A172 (cell line): ENCODE measurements at places on chromosomes 11 and 22. TPM values are rescaled to one million over a fixed set of nuclear protein-coding genes. Genes with fewer than 3 reads are reported as not detected.
A peak's percentile ranks its signal among the peaks of the same experiment; 100 is the strongest.

GRCh38 chr11:42524534-42525227, 787.1 kb upstream of the API5 start:
- peak; percentile 18 for DNase-seq

GRCh38 chr11:45717526-45717925, 52.1 kb upstream of the CHST1 start:
- DNase-seq: no peak

GRCh38 chr11:130449996-130450769, 1.7 kb downstream of the ADAMTS15 start:
- DNase-seq: no peak

GRCh38 chr11:13929395-13929891, 33.1 kb upstream of the SPON1 start:
- no peak for DNase-seq

GRCh38 chr11:132604431-132604830, 927.9 kb downstream of the OPCML start:
- peak; percentile 76 for DNase-seq

DNA sequence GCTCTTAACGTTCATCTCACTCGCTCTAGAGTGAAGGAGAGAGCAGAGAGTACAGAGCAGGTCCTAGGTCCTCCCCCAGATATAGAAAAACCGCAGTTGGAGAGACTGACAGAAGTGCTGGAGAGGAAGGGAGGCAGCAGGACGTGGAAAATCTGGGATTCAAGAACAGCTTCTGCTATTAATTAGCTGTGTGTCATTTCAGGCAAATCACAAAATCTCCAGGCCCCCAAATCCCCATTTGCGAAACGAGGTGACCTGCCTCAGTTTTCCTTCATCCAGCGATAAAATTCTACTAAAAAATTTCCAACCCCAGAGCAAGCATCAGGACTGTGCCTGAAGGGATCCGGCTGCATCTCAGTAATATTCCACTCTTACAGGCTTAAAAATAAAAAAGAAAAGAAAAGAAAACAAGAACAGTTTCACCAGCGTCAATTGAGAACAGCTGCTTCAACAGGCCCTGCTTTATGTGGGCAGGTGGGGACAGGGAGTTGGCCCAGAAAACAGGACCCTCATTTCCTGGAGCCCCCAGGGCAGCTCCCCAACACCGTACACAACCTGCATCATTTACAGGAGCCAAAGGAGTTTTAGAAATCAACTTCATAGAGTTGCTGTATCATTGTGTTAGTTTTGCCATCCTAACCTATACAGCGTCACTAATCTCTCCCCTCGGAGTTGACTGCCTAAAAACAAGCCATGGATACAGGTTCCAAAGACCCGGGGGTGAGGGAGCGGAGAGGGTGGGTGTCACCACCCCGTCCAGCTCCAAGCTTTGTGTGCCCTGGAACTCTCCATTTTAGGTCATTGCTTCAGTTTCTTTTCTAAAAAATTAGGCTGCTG, 2.3 kb upstream of the MALAT1 start:
- DNase-seq: peak; percentile 47

MS4A2 gene
- not detected in 2 replicates for total RNA-seq

OR6A2 gene
- total RNA-seq: not detected in 2 replicates

- peak; percentile 45 for DNase-seq
These were observed 15.7 kb upstream of the IL10RA start for GRCh38 chr11:117970400-117971024.

- DNase-seq: peak; percentile 44
These were observed 37.0 kb upstream of the TIMP3 start for GRCh38 chr22:32764330-32765131.

GRCh38 chr11:106503901-106504300, 426.4 kb downstream of the AASDHPPT start:
- no peak for DNase-seq

IGLL1 gene
- total RNA-seq: not detected in 2 replicates

ADORA2A gene
- total RNA-seq: 0.52 and 5.1 TPM in 2 replicates

CRYBB3 gene
- not detected in 2 replicates for total RNA-seq

GRCh38 chr11:10572533-10572932, 4.1 kb upstream of the LYVE1 start:
- DNase-seq: no peak

DKK3 gene
- total RNA-seq: 439 and 474 TPM in 2 replicates

OR5B17 gene
- not detected in 2 replicates for total RNA-seq

DNA sequence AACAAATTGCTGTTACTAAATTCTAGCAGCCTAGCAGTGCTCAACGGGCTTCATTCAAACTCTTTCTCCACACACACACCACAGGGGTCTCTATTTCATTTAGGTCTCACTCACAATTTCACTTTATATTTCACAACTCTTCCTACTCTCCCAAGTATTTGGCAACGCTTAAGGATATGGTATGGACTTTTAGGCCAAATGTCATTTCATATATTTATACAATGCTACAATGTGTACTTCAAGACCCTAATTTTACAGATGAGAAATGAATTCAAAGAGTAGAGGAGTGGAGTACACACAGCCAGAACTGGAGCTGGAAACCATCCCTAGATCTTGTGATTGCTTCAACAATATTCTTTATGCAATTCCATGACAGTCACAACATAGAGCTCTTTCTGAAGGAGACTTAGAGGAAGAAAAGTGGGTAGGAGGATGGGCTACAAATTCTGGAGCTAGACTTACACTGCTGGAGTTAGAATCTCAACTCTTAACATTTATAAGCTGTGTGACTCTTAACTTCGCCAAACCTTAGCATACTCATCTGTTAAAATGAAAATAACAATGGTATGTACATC, 2.5 kb upstream of the MS4A13 start:
- no peak for DNase-seq

KCNA4 gene
- not detected in 2 replicates for total RNA-seq

DNA sequence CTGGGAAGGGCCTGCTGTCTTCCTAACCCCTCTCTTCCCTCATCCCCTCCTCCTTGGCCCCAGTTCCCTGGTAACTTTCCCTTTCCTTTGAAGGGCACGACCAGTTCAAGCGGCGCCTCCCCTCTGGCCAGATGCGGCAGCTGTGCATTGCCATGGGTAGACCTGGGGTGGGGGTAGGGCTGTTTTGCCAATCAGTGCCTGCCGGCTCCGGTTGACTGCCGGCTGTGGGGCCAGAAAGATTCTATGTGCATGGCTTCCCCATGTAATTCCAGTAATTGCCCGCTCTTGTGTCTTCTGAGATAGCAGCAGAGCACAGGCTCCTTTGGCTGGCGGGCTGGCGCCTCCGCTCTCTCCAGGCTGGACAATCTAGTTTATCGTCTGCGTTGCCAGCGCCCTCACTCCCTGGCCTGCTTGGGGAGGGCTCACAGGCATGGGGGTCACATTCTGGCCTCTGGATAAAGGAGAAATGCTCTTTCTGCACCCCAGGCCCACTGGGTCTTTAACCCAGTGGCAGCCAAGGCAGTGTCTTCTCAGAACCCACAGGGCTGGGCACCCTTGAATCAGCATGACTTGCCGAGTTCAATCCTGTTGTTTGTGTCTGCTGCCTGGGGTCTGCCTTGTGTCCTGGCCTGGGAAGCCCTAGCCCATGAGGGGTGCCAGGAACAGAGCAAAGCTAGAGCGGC, 9.4 kb downstream of the SIDT2 start:
- no peak for DNase-seq

GRCh38 chr22:25482091-25482760, 82.2 kb upstream of the GRK3 start:
- no peak for DNase-seq

GRCh38 chr11:14249121-14249963, 109.6 kb downstream of the RRAS2 start:
- DNase-seq: peak; percentile 64

DNA sequence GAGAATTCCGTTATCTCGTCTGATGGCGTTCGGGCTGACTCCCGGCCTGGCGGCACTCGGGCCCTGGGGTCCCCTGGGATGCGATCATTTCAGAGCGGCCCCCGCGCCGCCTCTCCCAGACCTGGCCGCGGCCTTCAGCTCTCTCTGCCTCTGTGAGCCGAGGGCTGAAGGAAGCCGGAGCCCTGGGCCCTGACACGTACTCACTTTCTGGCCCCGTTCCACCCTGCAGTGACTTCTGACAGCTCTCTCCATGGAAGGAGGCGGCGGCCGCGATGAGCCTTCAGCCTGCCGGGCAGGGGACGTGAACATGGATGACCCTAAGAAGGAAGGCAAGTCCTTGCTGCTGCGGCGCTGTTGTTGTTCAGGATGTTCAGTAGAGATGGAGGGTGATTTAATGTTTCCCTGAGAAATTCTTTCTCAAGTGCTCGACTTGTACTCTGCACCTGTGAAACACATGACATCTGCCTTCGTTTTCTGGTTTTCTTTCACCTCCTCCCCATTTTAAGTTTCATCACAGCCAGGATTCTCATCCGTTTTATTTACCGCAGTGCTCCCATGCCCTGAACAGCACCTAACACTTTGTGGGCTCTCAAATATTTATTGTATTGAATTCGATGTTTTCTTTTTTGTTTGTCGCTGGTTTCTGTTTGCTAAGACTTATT, 612 bp downstream of the GTSE1 start:
- peak; percentile 13 for DNase-seq

- no peak for DNase-seq
These were observed 29.6 kb upstream of the FLI1 start for GRCh38 chr11:128664317-128664716.

DNA sequence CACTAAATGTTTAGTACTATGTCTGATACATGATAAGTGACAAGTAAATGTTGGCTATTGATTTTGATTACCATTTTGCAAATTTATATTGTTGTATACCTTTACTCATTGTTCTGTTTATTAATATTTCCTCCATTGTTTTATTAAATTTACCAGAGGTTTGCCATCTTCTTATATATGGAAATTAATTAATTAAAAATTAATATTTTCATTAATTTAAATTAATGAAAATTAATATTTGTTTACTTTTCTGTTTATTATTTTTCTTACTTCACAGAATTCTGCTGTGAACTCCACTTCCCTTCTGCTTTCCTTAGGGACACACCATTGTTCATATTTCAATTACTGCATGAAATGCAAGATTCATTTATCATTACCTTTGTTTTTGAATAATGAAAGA, 331.0 kb downstream of the LARGE1 start:
- DNase-seq: no peak
